ENCODE measurements at places on chromosomes 16 and 17.

DNA sequence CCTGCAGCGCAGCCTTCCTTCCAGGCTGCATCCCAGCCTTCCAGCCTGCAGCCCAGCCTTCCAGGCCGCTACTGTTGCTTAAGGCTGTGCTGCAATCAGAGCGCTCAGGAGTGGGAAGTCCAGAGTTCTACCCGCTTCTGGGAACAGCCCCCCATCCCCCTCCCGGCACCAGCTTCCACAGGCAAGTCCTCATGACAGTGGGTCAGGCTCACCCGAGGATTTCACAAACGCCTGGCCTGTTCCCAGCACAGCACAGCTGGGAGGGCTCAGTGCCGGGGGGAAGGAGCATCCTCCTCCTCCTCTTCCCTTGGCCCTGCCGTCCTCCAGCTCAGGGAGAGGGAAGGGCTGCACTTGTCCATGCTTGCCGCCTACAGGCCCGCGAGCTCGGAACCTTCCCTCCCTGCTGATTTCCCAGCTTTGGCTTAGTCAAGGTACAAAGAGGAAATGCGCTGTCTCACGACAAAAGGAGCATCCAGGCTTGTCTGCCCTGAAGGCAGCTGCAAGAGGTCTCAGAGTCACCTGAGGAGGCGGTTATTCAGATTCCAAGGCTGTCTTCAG is 8.3 kb downstream of the SOCS3 start:
- DNase-seq = no peak

GRCh38 chr16:30005341-30006094 is 5.3 kb downstream of the DOC2A start:
- DNase-seq = peak; percentile 82

DNA sequence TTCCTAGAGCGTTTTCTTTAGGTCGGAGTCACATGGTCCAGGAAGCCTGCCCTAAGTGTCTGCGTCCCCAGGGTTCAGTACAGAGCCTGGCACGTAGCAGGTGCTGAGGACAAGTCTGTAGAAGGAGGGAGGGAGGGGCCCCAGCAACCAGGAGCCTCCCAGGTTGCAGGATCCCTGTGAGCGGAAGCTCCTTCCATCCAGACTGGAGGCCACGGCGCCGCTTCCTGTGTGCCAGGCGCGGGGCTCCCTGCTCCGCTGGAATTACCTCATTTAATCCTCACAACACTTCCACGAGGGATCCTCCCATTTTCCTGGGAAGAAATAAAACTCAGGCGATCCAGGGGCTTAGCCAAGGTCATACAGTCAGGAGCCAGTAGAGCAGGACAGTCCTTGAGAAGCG is 22.1 kb downstream of the TRARG1 start:
- no peak for DNase-seq

GRCh38 chr16:31064882-31065461 is 9.1 kb downstream of the ZNF668 start:
- no peak for DNase-seq

DNA sequence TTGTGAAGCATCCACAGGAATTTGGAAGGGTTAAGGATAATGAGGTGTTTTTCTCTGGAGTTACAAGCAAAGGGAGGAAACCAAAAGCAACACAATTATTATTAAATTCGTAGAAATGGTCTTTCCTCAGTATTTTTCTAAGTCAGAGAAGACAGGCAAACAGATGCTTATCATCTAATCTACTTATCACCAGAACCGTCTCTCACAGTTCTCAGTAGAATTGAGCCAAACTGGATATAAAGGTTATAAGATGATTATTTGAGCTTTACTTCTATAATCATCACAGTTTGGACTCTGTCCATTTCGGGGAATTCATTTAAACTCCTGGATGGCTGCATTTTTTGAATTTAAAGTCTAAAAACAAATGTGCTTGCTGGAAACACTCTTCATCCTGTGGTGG is 245.0 kb downstream of the KCNJ2 start:
- DNase-seq = no peak

DNA sequence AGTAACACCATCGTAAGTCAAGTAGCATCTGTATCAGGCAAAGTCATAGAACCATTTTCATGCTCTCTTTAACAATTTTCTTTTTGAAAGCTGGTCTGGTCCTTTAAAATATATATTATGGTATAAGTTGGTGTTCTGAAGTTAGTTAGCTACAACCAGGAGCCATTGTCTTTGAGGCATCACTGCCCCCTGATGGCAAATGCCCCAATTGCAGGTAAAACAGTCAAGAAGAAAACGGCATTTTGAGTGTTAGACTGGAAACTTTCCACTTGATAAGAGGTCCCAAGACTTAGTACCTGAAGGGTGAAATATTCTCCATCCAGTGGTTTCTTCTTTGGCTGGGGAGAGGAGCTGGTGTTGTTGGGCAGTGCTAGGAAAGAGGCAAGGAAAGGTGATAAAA is 14.1 kb downstream of the TP53 start:
- peak; percentile 33 for DNase-seq

GRCh38 chr17:17079336-17079735 is 37.1 kb downstream of the MPRIP start:
- no peak for DNase-seq

DNA sequence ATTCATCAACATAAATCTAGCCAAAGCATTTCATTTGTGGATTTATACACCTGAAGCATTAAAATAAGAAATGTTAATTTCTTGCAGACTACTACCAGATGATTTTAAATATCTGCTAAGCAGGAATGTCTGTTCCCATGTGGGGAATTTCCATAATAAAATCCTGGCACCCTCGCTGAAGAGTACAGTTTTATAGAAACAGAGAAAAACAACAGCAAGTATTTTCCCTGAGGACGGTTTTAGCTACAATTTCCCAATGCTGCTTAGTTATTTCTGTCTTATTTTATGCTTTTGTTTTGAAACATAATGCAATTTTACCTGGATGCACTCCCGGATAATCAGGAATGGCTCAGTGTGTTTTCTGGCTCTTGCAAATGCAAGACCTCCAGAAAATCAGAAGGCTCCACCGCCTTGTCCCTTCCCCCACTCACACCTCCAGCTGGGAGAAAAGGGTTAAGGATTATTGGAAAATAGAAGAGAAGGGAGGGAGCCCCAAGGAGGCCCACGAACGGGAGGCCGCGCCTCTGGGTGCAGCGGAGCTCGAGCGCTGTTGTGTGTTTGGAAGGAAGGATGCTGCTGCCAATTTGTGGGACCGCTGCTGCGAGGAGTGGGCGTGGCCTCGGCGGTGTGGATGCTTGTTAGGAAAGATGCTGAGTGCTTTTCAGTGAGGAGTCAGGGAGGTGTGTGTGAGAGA is at the start of gene CNTNAP4:
TSS of gene CNTNAP4 (plus strand) at position 657 of the 694 bp plus-strand sequence. CDS start 262 bp downstream, outside the sequence.
- DNase-seq = peak; percentile 1

GRCh38 chr17:57982452-57983170 is 5.4 kb downstream of the VEZF1 start:
- DNase-seq = no peak

GRCh38 chr17:50139950-50140885 is 10.3 kb upstream of the SAMD14 start:
- DNase-seq = peak; percentile 70

- no peak for DNase-seq
Observed at GRCh38 chr16:51881731-51882130, 665.2 kb downstream of the TOX3 start.

DNA sequence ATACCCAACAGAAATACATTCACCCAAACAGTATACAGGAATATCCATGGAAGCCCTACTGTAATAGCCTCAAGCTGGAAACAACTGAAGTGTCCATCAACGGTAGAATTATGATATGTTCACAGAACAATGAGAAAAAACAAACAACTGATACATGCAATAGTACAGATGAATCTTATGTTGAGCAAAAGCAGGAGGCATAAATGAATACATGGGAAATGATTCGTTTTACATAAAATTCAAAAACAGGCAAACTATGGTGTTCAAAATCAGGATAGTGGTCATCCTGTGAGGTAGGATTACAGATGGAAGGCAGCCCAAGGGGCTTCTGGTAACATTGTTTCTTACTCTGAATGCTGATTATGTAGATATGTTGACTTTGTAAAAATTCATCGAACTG is 25.1 kb downstream of the RFFL start:
- DNase-seq = no peak

DNA sequence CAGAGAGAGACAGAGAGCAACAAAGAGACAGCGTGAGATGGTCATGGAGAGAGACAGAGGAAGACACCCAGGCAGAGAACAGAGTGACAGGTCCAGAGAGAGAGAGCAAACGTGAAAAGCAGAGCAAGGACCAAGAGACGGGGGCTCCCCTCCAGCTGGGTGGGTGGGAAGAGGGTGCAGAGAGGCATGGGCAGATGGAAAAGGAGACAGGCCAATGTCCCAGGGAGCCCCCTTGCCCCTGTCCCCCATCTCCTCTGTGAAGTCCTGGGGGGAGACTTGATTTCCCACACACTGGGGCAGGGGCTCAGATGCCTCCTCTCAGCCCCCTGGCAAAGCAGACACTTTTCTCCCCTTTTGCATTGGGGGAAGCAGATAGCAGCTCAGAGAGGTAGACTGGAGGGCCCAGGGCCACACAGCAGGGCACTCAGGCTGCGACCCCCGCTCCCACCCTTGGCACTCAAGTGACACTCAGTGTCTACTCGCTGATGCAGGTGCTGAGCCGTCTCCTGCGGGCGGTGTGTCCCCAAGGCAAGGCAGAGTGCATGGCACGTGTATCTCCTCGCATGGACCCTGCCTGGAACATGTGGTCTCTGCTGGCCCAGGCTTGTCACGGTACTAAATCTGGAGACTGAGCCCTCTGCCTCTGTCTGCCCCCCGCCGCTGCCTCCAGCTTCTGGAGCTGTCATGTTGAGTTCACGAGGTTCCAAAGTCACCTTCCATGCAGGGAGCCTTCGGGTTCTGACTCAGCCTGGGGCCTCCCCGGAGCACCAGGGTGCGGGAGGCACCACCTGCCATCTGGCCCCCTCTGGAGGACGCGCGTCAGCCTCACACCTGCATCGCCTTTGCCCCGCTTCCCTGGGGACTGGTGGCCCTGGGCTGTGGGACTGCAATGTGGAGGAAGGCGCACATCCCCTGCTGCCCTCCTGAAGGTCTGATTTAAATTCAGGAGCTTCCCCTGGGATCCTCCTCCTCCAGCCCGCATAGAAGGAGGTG is 215.9 kb upstream of the GSE1 start:
- DNase-seq = peak; percentile 76

DNA sequence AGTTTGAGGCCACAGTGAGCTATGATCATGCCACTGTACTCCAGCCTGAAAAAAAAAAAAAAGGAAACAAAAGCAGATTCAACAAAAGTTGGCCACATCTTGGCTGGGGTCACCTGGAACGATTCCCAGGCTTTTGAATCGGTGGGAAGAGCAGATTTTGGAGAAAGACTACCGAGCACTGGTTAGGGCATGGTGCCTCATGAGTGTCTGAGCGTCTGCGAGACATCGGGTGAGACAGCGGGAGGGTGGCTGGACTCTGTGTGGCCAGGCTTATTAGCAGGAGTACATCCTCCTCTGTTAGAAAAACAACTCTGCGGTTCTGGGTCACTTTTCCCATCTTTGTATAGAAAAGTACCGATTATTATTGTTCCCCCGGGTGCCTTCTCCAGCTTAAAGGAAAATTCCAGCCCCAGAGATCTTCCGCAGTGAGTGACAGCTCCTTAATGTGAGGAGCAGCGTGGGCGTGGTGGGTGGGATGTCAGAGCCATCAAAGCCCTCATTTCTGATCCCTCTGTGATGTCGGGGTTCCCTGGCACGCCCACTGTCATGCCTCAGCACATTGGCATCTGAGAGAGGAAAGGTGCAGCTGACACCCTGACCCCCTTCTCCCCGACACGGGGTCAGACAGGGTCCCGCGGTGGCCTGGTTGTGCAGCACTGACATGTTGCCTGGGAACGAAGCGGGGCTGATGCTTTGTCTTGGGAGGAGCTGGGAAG is 6.9 kb downstream of the RGS9 start:
- DNase-seq = no peak

GRCh38 chr17:13940858-13941665 is 128.2 kb upstream of the COX10 start:
- peak; percentile 28 for DNase-seq

GRCh38 chr17:17940441-17940911 is 31.7 kb downstream of the TOM1L2 start:
- no peak for DNase-seq

GRCh38 chr16:88617268-88618031 is 20.9 kb upstream of the IL17C start:
- DNase-seq = no peak

DNA sequence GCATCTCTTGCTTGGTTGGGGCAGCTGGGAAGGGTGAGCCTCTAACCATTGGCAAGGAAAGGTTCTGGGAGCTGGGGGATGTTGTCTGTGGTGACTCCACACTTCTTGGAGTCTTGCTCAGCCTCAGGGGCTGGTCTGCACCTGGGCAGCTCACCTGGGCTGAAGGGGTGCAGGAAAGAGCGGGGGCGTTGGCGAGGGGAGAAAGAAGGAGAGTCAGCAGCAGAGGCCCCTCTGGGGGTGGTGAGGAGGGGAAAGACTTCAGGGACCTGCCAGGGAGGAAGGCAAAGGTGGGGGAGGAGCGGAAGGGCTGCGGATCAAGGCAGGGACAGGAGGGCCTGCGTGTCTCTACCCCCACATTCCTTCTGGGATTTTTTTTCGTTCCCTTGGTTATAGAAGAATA is 47.7 kb downstream of the CCDC42 start:
- DNase-seq = no peak

GRCh38 chr16:88014252-88014781 is 63.1 kb downstream of the BANP start:
- no peak for DNase-seq

- DNase-seq = no peak
Observed at GRCh38 chr16:25523183-25523582, 168.6 kb upstream of the HS3ST4 start.

DNA sequence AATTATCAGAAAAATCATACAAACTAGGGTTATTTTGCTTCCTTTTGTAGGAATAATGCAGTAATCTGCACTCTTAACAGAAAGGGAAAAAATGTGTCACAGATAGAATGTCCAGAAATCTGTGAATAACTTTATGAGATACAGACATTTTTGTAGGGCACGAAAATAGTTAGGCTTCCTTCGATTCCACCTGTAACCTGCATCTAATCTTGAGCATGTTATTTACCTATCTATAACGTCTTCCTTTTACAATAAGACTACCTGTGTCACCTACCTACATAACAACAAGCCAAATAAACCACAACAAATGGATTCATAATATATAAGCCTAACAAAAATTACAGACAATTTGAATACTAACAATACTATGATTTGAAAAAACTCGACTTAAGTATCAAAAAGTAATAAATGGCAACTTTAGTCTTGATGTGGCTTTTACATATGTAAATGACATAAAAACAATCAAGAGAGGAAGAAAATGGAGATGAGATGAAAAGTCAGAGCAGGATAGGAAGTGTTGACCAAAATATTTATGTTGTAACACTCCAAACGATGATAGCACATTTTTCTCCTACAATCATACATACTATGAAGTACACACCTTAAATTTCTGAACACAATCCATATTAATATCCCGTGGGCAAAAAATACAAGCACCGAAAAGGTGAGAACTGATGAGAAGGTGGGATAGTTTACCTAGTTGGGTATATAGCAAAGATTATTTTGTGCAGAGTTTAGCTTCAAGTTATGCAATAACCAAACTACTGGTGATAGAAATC is 2.5 kb downstream of the STAT5B start:
- DNase-seq = no peak
